Peyer's patch (tissue), 4 donors: ENCODE measurements at places on chromosomes 4 and X. TPM values are rescaled to one million over a fixed set of nuclear protein-coding genes. Genes with fewer than 3 reads are reported as not detected.

- DNase-seq, result no peak
These were observed 37.1 kb downstream of the SPANXN2 start for GRCh38 chrX:143683486-143683885.

The BMX gene
- 3.8 TPM for total RNA-seq

GRCh38 chr4:35500812-35501211, 743.5 kb downstream of the ARAP2 start:
- no peak for DNase-seq

The GUCY1B1 gene
- total RNA-seq, result 1.6 TPM

DNA sequence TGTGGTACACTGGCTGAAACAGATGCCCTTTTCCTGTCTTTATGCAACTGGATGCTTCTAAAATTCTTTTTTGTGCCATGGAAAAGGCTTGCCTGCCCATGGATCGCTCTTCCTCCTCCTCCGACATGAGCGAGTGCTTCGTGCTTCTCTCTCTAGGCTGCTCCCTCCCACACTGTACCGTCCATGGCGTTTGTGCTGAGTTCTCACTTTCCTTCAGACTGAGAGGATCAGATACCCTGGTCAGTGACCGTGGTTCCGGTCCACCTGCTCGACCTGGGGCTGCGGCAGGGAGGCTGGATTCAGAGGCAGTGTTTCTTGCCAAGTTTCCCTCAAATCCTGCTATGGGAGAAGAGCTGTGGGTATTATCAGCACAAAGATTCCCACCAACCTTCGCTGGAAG, 10.2 kb upstream of the CLDN24 start:
- DNase-seq, result no peak

GRCh38 chr4:71586087-71586763, 197.7 kb downstream of the GC start:
- no peak for DNase-seq

GRCh38 chr4:168019019-168019651, 73.2 kb upstream of the ANXA10 start:
- no peak for DNase-seq

- no peak for DNase-seq
These were observed 294.0 kb downstream of the CAMK2D start for GRCh38 chr4:113467581-113467980.
